ENCODE measurements at places on chromosomes 7 and 10.

GRCh38 chr10:5151076-5151475 is 33.9 kb downstream of the AKR1C8 start:
- no peak for DNase-seq

GRCh38 chr10:130499541-130499940 is 363.4 kb downstream of the GLRX3 start:
- DNase-seq, result no peak

GRCh38 chr10:60207894-60208293 is 181.8 kb downstream of the ANK3 start:
- DNase-seq, result no peak

DNA sequence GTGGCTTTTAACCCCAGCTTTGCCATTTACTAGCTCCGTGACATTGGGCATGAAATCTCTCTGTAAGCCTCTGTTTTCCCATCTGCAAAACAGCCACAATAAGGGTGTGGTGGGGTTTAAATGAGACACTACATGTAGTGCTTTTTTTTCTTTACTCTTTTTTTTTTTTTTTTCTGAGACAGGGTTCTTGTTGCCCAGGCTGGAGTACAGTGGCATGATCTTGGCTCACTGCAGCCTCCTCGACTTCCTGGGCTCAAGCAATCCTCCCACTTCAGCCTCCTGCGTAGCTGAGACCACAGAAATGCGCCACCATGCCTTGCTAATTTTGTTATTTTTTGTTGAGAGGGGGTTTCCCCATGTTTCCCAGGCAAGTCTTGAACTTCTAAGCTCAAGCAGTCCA is 8.3 kb upstream of the DENND10 start:
- DNase-seq, result peak; percentile 22

DNA sequence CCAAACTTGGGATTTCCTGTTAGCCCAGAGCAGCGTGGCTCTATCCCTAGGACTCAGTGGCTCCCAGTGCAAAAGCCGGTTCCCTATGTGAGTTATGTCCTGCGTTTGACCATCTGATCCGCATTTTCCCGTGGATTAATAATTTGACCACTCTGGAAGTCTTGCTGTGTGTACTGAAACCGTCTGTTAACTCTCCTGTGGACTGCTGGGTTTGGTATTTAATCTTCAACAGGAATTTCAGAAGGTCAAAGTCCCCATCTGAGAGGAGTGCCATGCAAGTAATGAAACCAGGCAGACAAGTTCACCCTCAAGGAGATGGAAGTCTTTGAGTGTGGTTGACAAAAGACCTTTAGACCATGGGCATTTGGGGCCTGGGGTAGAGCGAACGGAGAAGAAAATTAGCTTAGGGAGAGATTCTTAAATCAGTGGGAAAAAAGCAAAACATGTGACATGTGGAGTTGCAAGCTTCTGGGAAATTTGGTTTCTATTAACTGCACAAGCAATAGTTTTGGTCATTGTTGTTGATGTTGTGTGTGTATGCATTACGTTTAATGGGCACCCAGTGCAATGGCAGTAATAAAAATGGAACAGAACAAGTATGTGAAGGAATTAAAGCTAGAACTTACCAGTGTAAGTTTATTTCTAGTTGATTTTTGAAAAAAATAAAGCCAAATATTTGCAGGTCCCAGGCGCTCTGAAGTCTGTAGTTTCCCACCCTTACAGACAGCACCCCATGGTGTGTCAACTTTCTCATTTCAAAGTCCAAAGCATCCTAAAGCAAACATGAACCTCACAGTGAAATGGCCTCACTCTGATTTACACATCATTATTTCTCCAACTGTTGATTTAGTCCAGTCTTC is 38.2 kb downstream of the LYZL1 start:
- no peak for DNase-seq

Data from CD4-positive, alpha-beta T cell treated with Interleukin-17A for 4 hours (primary cell).